AG10803 (cell line): ENCODE measurements at places on chromosomes 6 and 20.

DNA sequence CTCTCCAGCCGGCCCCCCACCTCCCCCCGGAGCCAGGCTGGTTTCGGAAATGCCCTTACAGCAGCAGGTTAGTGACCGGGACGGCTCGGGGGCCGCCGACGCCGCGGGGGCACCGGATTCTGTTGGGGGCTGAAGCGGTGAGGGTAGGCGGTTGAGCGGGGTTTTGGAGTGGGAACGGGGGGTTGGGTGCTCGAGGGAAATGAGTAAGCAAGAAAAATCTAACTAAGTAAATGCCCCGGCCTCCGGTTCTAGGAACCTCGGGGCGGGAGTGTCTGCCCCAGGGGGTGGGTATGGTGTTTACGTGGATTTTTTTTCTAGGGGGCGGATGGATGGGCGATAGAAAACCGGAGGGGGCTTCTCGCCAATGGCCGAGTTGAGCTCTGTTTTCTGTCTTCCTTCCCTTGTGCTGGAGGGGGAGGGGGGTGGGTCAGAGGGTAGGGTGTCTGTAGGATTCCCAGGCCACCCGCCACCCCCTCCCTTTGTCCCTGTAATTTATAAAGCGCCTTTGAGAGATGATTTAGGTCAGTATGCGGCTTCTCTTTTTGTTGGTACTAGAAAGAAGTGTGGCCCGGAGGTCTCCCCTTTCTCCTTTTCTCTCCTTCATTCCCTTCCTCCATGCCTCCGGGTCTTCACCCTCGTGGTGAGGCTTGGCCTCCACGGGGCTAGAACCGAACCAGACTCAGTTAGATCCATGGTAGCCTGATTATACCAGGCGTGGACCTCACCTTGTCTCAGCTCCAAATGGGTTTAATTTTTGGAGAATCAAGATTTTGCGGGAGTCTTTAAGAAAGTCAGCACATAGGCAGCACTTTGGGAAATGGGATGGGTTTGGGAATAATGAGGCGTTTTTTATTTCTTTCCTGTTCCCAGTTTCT is 2.3 kb downstream of the E2F3 start:
- peak; percentile 57 for DNase-seq

DNA sequence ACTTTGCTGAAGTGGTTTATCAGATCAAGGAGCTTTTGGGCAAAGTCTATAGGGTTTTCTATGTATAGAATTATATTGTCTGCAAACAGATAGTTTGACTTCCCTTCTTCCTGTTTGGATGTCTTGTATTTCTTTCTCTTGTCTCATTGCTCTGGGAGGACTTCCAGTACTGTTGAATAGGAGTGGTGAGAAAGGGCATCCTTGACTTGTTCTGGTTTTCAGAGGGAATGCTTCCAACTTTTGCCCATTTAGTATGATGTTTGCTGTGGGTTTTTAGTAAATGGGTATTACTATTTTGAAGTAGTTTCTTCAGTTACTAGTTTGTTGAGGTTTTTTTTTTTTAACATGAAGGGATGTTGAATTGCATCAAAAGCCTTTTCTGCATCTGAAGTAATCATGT is 36.1 kb downstream of the KCNS1 start:
- DNase-seq = no peak

DNA sequence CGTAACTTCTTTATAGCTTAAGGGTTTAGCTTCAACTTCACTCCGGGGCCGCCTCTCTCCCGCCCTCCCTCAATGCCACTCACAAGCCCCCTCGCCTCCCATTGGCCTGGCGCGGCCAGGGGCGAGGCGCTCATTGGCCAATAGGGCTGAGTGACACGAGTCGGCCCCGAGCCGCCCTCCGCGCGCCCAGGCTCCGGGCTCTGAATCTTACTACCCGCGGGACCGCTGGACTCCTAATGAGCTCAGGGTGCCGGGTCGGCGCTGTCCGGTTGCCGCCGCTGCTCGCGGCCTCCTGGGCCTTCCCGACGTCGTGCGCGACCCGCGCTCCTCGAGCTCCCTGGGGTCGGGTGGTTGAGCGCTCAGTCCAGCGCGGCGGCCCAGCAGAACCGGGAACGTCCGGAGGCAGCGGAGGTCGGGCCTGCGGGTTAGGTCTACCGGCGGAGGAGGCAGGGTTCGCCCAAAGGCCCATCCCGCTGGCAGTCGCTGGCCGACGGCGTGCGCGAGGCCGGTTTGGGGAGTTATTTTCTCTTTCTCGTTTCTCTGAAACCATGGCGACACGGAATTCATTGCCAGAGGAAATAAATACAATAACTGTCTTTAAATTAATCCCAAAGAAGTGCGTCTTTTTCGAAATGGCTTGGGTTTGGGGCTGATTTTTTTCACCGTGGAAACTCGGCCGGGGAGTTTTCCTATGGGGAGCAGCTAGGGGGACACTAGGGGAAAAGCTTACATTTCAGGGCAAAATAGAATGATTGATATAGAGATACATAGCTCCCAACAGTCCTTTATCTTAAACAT is at the start of gene SIM1:
Gene SIM1, minus strand, starts transcription at position 19 of the 798 bp plus-strand sequence. CDS start 1,453 bp downstream, outside the sequence.
- peak; percentile 94 for DNase-seq

GRCh38 chr6:70171236-70171635 is 131.6 kb downstream of the COL9A1 start:
- DNase-seq = no peak
